ENCODE measurements at places on chromosomes 3 and 15.

DNA sequence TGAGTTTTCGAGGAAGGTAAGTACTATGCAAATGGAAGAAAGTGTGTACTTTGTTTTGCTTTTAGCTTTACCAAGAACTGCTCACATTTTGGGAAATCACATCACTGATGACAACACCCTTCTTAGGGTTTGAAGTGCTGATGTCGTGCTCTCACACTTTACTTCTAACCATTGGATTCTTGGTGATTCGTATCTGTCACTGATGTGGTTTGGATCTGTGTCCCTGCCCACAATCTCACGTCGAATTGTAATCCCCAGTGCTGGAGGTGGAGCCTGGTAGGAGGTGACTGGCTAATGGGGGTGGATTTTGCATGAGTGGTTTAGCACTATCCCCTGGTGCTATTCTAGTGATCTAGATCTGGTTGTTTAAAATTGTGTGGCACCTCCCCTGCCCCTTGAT, 75.4 kb upstream of the RGMA start:
- no peak for DNase-seq

GRCh38 chr3:42802876-42803413, 1.3 kb downstream of the HIGD1A start:
- no peak for DNase-seq

DNA sequence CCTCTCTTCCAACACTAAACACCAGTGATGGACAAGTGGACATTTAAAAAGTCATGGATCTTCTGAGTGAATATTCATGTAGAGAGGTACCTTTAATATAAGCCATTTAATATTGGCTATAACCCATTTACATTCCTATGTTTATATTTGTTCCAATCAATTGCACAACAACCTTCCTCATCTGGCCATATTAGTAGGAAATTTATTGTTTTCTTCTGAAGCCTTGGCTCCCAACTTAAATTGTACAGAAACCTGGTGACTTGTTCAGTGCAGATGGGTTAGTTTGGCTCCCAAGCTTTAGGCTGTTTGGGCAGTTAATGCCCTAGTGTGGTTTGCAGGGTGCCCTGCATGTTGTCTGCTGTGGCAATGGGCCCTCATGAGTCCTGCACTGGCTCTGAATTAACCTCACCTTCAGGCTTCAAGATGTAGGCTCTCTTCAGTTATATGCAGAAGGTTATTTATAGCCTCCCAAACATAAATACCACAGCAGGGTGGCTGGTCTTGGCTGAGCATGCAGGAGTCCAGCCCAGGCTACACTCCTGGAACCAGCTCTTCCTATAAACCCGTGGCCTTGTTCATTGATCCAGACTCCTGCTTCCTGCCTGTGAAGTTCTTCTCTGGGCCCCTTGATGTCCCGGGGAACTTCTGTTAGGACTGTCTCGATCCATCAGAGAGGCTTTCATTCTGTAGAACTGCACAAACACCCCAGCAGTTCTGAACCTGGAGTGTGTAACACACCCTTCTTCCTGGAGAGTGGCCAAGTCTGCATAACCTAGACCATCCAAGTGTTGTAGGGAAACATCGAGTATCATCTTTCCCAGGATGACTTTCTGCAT, 57.0 kb downstream of the DUT start:
- no peak for DNase-seq

GRCh38 chr15:92906020-92906419, 5.9 kb downstream of the CHD2 start:
- DNase-seq = no peak

GRCh38 chr3:32009101-32009500, 27.6 kb downstream of the ZNF860 start:
- no peak for DNase-seq

Measured in stimulated activated CD4-positive, alpha-beta T cell treated with anti-CD3 and anti-CD28 coated beads, Interleukin-12 subunit alpha, Interleukin-12 subunit beta, amount 100 ng/mL, for 4 hours (primary cell).